WTC11 (cell line): ENCODE measurements at places on chromosomes 3 and 15. TPM values are rescaled to one million over a fixed set of nuclear protein-coding genes. Genes with fewer than 3 reads are reported as not detected.

DNA sequence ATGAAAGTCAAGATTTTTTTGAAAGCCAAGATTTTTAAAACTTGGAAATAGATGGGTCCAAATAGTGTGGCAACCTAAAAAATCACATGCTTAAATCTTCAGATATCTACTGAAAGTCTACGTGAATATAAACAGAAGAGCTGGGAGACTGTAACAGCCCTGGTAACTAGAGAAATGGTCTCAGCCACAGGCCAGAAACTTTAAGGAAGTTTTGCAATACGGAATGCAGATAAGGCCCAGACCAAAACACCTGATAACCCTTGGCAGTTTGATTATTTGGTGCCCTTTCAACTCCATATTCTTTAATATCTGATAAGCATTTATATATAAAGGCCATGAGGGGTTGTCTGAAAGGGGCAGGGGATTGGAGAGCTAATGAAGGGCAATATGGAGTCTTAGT lies 537.3 kb upstream of the TGFBR2 start:
- DNase-seq = no peak

- no peak for DNase-seq
Observed at GRCh38 chr3:30189900-30190299, 416.5 kb upstream of the TGFBR2 start.

- DNase-seq = no peak
Observed at GRCh38 chr3:159149633-159150032, 347.8 kb downstream of the MFSD1 start.

GRCh38 chr15:89654301-89654761 lies 936 bp downstream of the KIF7 start:
- DNase-seq = no peak

DNA sequence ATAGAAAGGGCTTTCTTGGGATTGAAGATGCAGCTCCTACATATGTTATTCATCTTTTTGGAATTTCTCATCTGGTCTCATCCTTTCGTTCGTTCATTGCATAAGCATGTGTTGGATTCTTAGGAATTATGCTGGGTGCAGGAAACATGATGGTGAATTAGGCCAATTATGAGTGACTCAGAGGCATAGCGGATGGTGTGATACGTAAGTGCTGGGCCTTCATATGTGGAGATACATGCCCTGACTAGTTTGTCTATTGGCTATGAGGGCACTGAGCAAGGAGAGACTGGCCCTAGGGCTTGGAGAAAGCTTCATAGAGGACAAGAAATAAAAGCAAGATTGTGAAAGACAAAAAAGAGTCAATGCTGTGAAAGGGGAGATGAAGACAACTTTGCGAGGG lies 235.1 kb downstream of the MYRIP start:
- no peak for DNase-seq

- no peak for DNase-seq
Observed at GRCh38 chr3:18634461-18634860, 209.3 kb upstream of the SATB1 start.

DNA sequence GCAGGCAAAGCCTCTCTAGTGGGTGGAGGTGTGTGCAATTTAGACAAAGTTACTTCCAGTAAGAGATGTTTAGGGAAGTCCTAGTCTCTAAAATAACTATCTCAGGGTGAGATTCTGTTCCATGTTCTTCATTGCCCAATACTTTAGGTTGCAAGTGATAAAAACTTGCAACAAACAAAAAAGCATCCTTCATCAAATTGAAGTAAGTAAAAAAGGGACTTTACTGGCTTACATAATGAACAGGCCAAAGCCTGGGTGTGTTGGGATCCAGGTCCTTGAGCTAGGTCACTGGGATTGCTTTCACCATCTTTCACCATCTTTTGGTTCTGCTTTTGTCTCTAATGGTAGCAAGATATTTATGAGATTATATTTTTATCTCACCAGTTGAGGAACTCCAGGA lies 38.3 kb downstream of the CX3CR1 start:
- DNase-seq = no peak

DNA sequence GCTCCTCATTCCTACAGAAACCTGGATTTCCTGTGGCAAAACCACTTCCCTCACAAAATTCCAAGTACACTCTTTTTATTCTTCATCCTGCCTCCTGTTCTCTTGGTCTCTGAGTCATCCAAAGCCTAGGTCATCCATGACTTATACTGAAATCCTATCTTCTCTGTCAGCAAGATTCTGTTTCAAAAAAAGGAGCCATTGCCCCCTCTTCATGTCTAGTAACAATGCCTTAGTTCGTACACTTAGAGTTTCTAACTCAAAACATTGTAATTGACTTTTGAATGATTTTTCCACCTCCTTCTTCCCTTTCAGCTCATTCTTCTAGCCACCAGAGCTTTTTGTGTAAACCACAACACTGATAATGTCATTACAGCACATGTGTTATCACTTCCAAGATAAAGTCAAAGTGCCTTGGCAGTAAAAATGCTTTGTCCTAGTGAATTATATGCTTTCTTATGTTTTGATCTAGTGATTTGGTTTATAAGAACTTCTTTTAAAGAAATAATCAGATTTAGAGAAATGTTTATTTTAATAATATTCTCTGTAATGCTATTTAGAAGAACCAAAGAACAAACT lies 256.5 kb upstream of the NECTIN3 start:
- DNase-seq = no peak

DNA sequence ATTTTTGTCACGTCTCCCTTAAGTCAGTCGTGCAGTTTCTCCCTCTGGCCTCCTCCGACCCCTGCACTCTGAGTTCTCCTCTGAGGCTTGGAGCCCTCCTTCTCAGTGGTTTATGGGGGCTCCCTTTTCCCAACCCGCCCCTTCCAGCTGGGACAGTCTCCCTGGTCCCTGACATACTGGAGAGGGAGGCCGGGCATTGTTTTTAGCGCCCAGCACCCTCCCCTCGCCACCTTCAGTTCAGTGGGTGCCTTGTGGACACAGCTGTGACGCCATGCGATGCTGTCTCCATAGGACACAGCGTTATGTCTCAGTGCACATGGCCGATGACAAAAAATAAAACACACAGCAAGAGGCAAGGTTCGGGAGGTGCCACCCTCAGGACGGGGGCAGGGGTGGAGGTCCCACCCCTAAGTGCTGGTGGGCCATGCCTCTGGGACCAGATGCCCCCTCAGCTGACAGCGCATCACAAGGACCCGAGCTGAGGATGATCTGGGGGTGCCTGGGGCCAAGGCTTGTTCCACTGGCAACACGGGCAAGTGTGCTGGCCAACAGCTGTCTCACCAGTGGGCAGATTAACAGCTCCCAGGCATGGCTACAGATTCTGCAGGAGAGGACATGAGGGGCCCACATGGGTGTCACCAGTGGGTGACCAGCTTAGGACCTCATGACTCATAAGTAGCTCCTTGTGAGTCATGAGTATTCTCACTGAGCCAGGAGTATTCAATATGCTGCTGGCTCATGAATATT lies 81.6 kb downstream of the PLXNA1 start:
- no peak for DNase-seq

DNA sequence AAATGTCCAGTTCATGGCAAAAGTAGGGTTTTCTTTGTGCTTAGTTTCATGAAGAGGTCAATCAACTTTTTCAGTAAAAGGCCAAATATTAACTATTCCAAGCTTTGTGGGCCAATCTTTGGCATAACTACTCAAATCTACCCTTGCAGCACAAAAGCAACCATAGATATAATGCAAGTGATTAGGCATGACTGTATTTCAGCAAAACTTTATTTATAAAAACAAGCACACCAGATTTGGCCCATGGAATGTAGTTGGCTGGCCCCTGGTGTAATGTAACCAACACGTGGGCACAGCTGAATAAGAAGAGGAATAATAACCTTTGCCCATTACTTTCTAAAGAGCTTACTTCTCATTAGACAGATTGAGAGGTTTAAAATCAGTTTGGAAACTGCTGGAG lies 50.6 kb downstream of the CASR start:
- no peak for DNase-seq

DNA sequence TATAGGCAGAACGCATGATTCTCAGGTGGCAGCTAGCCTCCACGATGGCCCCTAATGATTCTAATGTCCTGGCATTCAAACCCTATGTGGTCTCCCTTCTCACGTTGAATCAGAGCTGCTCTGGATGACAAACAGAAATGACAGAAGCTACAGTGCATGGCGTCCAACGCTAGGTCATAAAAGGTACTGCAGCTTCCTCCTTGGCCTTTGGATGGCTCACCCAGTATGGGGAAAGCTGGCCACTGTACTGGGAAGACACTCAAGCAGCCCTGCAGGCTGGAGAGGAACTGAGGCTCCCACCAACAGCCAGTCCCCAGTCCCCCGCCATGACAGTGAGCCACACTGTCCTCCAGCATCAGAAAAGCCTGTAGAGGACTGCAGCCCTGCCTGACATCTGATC lies 286.3 kb downstream of the FAM43A start:
- no peak for DNase-seq

DNA sequence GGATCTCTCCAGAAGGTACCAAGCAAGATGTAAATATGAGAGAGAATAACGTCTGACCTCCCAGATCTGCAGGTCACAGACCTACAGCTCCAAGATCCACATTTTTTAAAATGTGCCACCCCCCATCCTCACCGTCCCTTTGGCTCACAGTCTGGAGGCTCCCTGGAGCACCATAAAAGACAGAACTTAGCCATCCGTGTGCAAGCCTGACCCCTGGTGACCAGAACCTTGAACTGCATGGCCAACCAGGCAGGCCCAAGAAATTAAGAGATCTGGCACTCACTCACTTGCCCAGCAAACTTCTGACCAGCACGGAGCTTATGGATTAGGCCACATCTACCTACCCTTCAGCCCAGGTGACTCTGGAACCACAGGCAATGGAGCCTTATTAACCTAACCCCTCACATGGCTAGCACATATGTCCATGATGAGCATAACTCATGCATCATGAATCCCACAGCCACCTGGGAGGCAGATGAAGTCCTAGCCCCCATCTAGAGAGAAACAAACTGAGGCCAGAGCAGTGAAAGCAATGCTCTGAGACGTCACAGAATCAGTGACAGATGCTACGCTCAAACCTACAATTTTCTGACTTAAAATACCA lies 275.3 kb downstream of the UACA start:
- peak; percentile 80 for DNase-seq

DNA sequence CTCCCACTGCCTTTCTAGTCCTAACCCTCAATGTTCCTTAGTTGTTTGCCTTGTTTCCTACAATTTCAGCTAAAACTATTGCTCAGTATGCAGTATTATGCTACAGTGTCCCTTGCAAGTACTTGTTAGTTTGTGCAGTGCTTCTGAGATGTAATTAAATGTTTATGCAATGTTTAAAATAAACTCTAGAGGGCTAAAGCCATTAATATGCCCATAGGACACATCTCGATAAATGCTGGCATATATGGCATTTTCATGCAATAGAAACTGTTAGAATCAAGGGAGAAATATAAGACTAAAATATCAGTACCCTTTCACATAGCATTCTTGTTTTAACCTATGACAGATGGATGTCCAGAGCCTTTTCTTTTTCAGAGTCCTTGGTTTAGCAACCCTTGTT lies 59.8 kb upstream of the ACKR4 start:
- no peak for DNase-seq

- no peak for DNase-seq
Observed at GRCh38 chr3:116141724-116142123, 303.6 kb downstream of the LSAMP start.

DNA sequence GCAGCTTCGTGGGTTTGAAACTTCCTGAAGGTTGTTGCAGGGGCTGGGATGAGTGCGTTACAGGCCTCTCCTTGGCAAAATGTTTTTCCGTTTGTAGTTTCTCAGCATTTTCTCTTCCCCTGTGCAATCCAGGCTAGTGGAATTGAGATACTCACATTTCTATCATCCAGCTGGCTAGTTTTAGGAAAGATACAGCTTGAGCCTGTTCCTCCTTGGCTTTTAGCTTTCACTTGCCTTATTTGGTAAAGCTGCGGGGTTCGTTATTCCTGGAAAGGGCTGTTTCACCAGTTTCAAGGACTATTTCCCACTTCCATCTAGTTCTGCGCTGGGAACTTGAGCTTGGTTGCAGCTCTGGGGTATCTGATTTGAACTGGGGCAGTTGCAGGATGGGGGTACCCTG lies 90.3 kb downstream of the ITPR1 start:
- DNase-seq = no peak

GRCh38 chr3:127739347-127740135 lies 66.8 kb downstream of the ABTB1 start:
- DNase-seq = no peak

- DNase-seq = no peak
Observed at GRCh38 chr3:29721789-29722188, 440.9 kb downstream of the RBMS3 start.

DNA sequence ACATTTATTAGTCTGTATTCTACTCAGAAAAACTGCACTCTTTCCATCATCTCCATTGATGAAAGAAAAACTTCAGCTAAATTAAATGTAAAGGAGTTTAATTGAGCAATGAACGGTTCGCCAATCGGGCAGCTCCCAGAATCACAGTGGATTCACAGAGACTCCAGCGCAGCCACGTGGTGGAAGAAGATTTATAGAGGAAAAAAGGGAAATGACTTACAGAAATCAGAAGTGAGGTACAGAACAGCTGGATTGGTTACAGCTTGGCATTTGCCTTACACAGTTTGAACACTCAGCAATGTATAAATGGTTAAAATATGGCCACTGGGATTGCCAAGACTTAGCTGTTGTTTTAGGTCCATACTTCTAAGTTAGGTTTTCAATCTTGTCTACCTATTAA lies 2.8 kb upstream of the SUCLG2 start:
- no peak for DNase-seq

DNA sequence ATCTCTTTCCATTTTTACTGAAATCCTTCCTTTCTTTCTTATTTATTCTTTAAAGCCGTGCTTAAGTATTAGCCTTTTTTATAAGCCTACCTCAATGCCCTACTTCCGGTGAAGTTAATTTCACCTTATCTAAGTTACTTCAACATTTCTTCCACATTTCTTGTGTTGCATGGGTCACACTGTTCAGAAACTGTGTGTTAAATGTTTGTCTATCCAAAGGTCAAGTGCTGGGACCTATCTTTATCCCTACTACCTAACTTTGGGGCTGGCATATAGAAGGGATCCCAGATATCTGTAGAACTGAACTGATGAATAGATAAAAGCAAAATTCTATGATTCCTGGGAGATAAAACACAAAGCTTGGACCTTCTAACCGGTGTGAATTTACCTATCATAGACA lies 332.3 kb upstream of the SATB1 start:
- DNase-seq = no peak

The DYNLT2B gene
- total RNA-seq = 10.0 to 13.6 TPM (median 11.4 TPM) in 3 replicates

The SPTBN5 gene
- total RNA-seq = 1.2 to 2.3 TPM (median 2.0 TPM) in 3 replicates

The CHDH gene
- 9.5 to 11.7 TPM (median 10.6 TPM) in 3 replicates for total RNA-seq

The LYZL4 gene
- not detected in 3 replicates for total RNA-seq

The SEMA6D gene
- total RNA-seq = 0.98 to 2.6 TPM (median 2.0 TPM) in 3 replicates

The OXNAD1 gene
- 20.1 to 21.7 TPM (median 21.4 TPM) in 3 replicates for total RNA-seq

The POMGNT2 gene
- 12.5 to 17.0 TPM (median 16.4 TPM) in 3 replicates for total RNA-seq

The TMEM266 gene
- total RNA-seq = 5.6 to 8.6 TPM (median 6.2 TPM) in 3 replicates

The TMEM158 gene
- 17.9 to 19.0 TPM (median 18.5 TPM) in 3 replicates for total RNA-seq

The SERPINI2 gene
- 0.32 to 0.37 TPM in 2 of 3 replicates, not detected in the other for total RNA-seq

The SEMA3B gene
- total RNA-seq = 7.3 to 9.0 TPM (median 8.7 TPM) in 3 replicates

The RTP3 gene
- total RNA-seq = not detected in 3 replicates
